ENCODE measurements at places on chromosomes 5 and 9.

GRCh38 chr5:97111004-97111403, 31.4 kb downstream of the LIX1 start:
- H3K27me3 ChIP-seq: no peaks in the 10 kb centered on the region
- no peak overlapping the region for H3K4me3 ChIP-seq
- no peak overlapping the region for H3K27ac ChIP-seq
- H3K4me1 ChIP-seq: no peaks in the 10 kb centered on the region
- no peaks in the 10 kb centered on the region for H3K36me3 ChIP-seq

DNA sequence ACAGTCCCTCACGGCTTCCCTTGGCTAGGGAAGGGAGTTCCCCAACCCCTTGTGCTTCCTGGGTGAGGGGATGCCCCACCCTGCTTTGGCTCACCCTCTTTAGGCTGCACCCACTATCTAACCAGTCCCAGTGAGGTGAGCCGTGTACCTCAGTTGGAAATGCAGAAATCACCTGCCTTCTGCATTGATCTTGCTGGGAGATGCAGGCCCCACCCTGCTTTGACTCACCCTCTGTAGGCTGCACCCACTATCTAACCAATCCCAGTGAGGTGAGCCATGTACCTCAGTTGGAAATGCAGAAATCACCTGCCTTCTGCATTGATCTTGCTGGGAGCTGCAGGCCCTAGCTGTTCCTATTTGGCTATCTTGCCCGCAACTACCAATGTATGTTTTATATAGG, 44.7 kb downstream of the CCL28 start:
- no peak overlapping the region for H3K4me3 ChIP-seq
- DNase-seq: no peak
- H3K4me1 ChIP-seq: no peaks in the 10 kb centered on the region
- no peaks in the 10 kb centered on the region for H3K36me3 ChIP-seq

- H3K4me3 ChIP-seq: no peak overlapping the region
- H3K4me1 ChIP-seq: no peaks in the 10 kb centered on the region
- no peaks in the 10 kb centered on the region for H3K27me3 ChIP-seq
- DNase-seq: no peak
- H3K36me3 ChIP-seq: no peaks in the 10 kb centered on the region
These were observed 67.4 kb downstream of the FBN2 start for GRCh38 chr5:128470663-128471062.

GRCh38 chr9:98888801-98889421, 54.8 kb upstream of the COL15A1 start:
- DNase-seq: no peak
- peaks cover 49% of the 10 kb centered on the region for H3K4me1 ChIP-seq
- no peaks in the 10 kb centered on the region for H3K36me3 ChIP-seq
- no peaks in the 10 kb centered on the region for H3K27me3 ChIP-seq

GRCh38 chr9:18371621-18372020, 102.3 kb upstream of the ADAMTSL1 start:
- H3K27me3 ChIP-seq: no peaks in the 10 kb centered on the region
- no peaks in the 10 kb centered on the region for H3K36me3 ChIP-seq
- H3K4me3 ChIP-seq: no peak overlapping the region

- no peak for DNase-seq
- no peaks in the 10 kb centered on the region for H3K36me3 ChIP-seq
- H3K27ac ChIP-seq: no peak overlapping the region
- no peaks in the 10 kb centered on the region for H3K4me1 ChIP-seq
- no peaks in the 10 kb centered on the region for H3K27me3 ChIP-seq
These were observed 7.8 kb upstream of the ANKH start for GRCh38 chr5:14879393-14879792.

GRCh38 chr9:89414670-89415324, 83.1 kb downstream of the SEMA4D start:
- no peak overlapping the region for H3K27ac ChIP-seq
- H3K36me3 ChIP-seq: no peaks in the 10 kb centered on the region
- no peak overlapping the region for H3K4me3 ChIP-seq
- no peaks in the 10 kb centered on the region for H3K4me1 ChIP-seq
- H3K27me3 ChIP-seq: no peaks in the 10 kb centered on the region
- DNase-seq: no peak

DNA sequence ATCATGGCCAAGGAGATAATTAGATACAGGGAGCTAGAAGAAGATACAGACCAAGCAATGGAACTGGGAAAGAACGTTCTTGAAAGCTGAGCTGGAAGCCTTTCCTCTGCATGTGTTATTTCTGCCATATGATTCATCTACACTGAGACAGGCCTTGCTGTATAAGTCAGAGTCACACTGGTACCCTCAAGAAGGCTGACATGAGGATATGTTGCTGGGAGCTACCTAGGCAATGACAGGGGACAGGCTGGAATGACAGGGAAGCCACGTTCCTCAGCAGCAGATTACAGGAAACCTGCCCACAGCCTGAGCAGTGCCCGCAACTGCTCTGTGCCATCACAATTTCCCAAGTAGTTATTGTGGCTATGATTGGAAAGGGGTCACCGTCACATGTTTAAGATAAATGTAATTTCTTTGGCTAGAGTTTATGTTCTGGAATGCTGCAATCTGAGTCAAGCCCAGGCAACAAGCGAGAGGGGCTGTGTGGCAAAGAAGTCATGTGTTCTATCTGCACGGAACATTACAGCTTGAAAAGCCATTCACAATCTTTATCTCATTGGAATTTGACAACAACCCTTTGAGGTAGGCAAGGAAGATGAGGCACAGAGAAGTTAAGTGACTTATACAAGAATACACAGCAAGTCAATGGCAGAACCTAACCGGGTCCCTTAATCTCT, 108.2 kb downstream of the TTLL11 start:
- no peak for DNase-seq
- H3K4me1 ChIP-seq: peaks cover 2% of the 10 kb centered on the region
- no peaks in the 10 kb centered on the region for H3K27me3 ChIP-seq
- no peak overlapping the region for H3K4me3 ChIP-seq
- no peak overlapping the region for H3K27ac ChIP-seq

- no peak overlapping the region for H3K4me3 ChIP-seq
- H3K36me3 ChIP-seq: no peaks in the 10 kb centered on the region
- no peak for DNase-seq
- H3K27ac ChIP-seq: no peak overlapping the region
- peaks cover 24% of the 10 kb centered on the region for H3K4me1 ChIP-seq
These were observed 22.4 kb downstream of the PHF2 start for GRCh38 chr9:93598647-93599241.
